Spinal cord (tissue), 10 donors: ENCODE measurements at places on chromosomes 3 and 15.

GRCh38 chr3:149291178-149291577 is 42.3 kb downstream of the TM4SF18 start:
- DNase-seq: no peak

DNA sequence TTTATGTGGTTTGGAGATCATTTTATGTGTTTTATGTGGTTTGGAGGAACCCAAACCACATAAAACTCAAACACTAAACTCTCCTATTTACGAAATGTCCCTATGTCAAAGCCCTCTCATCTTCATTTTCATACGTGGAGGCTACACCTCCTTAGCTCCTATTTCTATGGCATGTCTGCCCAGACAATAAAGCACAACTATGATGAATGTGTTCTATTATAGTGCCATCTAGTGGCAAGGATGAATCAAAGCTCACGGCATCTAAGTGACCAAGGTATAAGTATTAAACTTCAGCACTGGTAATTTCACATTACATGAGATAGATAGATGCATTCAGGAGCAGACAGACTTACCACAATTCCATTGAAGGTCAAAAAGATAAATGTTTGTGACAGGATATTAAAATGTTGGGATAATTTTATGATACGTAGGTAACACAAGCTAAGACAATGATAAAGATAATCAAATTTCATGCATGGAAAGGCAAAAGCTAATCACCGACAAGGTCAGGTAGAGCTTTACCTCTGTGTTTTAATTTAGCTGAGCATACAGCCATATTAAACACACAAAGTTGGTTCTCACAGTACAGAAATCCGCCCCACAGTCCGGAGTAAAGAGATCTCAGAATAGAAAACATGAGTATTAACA is 130.6 kb upstream of the FHIT start:
- no peak for DNase-seq

GRCh38 chr3:189952272-189952671 is 168.4 kb downstream of the P3H2 start:
- no peak for DNase-seq

- no peak for DNase-seq
These were observed 15.3 kb upstream of the PARP14 start for GRCh38 chr3:122665226-122665786.

DNA sequence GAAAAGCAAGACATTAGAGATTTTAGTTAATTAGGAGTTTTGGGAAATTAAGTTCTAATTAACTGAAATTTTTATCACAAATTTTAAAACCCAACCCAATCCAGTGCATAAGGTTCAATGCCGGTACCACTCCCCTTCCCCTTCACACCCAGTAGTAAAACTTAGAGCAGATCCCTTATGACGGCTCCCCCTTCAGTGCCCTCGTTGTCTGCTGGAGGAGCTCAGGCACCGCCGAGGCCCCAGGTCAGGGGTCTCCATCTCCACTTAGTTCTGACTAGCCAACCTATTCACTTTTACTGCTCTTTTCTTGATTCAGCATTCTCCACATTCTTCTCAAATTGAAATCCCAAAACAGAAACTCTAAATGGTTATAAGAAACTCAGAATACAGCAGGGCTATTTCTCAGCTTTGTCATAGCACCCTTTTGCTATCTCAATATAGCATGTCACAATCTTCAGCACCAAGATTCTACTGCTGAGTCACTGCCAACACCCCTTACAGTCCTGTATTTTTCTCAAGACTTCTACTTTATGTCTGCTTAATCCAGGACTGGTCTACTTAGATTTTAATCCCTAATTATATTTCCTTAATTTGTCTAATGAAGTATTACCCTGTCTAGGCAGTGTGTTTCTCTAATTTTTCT is 39.8 kb downstream of the TUBGCP4 start:
- DNase-seq: no peak
